ENCODE measurements at places on chromosomes 11 and 22.

GRCh38 chr22:38871360-38872171 is 450 bp downstream of the CBX6 start:
- DNase-seq: peak; percentile 26

GRCh38 chr11:132422722-132423121 is 1052.3 kb downstream of the NTM start:
- no peak for DNase-seq

- no peak for DNase-seq
Observed at GRCh38 chr22:45210577-45210976, 30.1 kb downstream of the KIAA0930 start.

DNA sequence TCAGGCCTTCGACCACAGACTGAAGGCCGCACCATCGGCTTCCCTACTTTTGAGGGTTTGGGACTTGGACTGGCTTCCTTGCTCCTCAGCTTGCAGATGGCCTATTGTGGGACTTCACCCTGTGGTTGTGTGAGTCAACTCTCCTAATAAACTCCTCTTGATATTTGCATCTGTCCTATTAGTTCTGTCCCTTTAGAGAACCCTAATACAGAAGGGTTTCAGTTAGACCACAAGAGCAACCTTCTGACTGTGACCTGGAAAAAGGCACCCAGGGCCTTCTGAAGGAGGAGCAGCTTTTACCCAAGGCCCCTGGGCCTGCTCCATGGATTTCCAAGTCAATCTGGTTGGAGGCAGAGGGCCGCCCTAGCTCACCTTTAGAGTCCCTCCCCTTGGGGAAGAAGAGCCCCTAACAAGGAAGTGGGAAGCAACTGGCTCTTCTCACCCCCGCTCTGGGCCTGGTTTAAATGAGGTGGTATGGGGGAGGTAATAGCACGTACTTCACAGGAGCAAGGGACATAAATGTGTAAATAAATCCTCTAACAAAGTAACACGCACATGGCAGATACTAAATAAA is 11.2 kb upstream of the CHST1 start:
- DNase-seq: no peak

GRCh38 chr22:28332410-28332809 is 347.2 kb downstream of the TTC28 start:
- no peak for DNase-seq

DNA sequence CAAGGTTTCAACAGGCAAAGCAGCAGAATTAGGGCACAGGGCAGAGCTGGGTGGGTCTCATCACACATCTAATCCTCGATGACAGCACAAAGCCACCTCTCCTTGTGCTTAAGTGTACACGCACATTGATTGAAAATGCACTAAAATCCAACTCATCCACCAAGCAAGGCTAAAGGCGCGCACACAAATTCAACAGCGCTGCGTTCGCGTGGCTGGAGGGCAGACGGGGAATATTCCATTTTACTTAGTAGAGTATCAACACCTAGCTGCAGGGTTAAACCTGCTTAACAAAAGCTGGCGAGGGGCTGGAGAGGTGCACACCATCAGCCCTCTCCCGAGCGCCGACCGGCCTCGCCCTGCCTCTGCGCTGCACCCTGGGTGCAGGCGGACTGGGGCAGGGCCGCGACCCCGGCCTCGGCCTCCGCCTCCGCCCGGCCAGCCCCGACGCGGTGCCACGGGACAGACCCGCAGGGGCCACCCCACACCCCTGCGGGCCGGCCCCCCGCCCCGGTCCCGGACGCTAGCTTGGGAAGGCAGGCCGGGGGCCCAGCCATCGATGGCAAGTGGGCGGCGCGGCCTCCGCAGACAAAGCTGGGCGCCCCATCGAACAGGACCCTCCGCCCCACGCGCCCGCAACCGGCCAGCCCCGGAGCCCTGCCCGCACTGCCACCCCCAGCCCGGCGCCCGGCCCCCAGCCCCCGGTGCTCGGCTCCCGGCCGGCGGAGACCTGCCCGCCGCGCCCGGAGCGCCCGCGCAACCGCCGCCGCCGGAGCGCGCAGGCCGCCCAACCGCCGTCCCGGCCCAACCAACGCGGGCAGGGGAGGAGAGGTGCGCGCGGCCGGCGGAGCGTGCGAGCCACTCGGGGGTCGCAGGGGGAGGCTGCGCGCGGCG is 929 bp downstream of the PRDM10 start:
- DNase-seq: peak; percentile 67

- DNase-seq: no peak
Observed at GRCh38 chr11:19992162-19992561, 168.1 kb downstream of the DBX1 start.

DNA sequence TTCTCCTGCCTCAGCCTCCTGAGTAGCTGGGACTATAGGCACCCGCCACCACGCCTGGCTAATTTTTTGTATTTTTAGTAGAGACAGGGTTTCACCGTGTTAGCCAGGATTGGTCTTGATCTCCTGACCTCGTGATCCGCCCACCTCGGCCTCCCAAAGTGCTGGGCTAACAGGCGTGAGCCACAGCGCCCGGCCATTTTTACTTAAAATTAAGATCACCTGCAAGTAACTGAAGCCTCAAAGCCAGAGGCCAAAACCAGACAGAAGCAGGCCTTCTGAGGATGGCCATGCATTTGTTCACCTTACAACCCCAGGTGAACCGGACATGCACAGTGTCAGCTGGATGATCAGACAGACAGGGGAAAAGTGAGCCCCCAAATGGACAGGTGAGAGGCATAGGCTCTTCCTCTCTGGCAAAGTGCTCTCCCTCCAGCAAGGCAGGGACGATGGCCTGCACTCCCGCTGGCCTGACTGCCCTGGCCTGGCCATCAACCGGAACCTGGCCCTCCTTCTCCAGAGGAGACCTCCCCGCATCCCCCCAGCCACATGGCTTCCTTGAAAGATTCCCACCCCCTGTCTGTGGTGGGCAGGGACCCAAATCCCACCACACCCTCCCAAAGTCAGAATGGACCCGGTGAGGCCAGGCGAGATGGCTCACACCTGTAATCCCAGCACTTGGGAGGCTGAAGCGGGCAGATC is 25.9 kb downstream of the APOBEC3H start:
- no peak for DNase-seq

GRCh38 chr11:125141686-125142535 is 22.6 kb upstream of the PKNOX2 start:
- peak; percentile 56 for DNase-seq

- DNase-seq: no peak
Observed at GRCh38 chr11:16744128-16744725, 5.8 kb downstream of the C11orf58 start.

- peak; percentile 46 for DNase-seq
Observed at GRCh38 chr11:116215471-116216113, 557.2 kb downstream of the BUD13 start.

DNA sequence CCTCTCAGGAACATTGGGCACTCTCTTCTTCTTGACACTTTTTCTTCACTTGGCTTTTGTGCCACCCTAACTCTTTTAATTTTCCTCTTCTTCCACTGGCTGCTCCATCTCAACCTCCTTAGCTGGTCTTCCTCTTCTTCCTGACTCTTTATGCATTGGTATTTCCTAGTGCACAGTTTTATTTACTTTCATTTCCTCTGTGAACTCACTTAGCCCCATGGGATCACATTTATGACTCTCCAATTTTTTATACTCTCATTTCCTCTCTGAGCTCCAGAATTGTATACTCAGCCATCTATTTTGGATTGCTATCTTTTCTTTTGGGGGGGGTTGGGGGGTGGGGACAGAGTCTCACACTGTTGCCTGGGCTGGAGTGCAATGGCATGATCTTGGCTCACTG is 38.5 kb upstream of the LARGE1 start:
- no peak for DNase-seq

DNA sequence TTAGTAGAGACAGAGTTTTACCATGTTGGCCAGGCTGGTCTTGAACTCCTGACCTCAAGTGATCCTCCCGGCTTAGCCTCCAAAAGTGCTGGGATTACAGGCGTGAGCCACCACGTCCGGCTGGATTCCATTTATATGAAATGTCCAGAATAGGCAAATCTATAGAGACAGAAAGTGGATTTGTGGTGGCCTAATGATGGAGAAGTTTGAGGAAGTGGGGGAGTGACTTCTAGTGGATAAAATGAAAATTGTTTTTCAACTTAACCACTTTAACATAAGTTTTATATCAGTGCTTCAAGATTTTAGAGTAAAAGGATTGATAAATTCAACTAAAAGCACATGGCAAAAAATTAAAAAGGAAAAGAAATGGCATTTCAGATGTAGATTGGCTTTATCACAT is 66.2 kb downstream of the HIPK3 start:
- no peak for DNase-seq

GRCh38 chr22:35685731-35686130 is 31.9 kb upstream of the APOL5 start:
- DNase-seq: no peak

GRCh38 chr22:21958360-21959273 is 6.0 kb upstream of the PPM1F start:
- DNase-seq: no peak

- no peak for DNase-seq
Observed at GRCh38 chr11:110890995-110891394, 178.8 kb upstream of the ARHGAP20 start.

GRCh38 chr11:123640677-123641494 is 13.5 kb downstream of the SCN3B start:
- peak; percentile 69 for DNase-seq

DNA sequence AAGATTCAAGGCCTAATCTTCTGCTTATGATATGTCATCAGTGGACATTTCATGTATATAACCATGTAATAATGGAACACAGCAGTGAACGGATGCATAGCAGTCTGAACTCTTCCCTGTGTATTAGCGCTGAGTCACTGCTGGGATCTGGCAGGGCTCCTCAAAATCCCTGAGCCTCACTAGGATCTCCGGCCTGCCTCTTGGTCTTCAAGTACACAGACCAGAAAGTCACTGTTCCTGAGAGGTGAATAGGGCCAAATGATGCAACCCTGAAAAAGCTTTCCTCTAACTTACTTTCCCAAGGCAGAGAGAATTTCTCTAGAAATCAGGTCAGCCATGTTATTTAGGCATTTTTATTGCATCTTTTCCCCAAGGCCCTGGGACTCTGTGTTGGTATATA is 35.0 kb downstream of the POU2AF1 start:
- DNase-seq: no peak

- DNase-seq: peak; percentile 67
Observed at GRCh38 chr22:30246814-30247376, 336 bp upstream of the LIF start.

- DNase-seq: no peak
Observed at GRCh38 chr11:26719998-26720397, 1.9 kb downstream of the SLC5A12 start.

DNA sequence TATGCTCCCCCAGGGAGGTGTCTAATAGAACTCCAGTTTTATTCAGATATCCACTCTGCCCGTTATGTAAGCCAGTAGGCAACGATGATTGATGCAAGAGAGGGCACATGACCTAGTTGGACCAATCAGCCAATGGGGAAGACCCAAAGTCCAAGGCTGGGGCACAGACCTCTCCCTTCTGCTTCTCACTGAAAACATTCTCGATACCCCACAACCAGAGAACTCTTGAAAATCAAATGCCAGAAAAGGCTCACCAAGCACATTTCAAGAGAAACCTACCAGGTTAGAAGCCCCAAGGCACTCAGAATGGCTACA is 7.4 kb downstream of the HIRA start:
- no peak for DNase-seq

GRCh38 chr22:47567126-47568090 is 805.0 kb downstream of the TBC1D22A start:
- DNase-seq: no peak

- DNase-seq: no peak
Observed at GRCh38 chr11:120696597-120697218, 185.2 kb downstream of the GRIK4 start.

DNA sequence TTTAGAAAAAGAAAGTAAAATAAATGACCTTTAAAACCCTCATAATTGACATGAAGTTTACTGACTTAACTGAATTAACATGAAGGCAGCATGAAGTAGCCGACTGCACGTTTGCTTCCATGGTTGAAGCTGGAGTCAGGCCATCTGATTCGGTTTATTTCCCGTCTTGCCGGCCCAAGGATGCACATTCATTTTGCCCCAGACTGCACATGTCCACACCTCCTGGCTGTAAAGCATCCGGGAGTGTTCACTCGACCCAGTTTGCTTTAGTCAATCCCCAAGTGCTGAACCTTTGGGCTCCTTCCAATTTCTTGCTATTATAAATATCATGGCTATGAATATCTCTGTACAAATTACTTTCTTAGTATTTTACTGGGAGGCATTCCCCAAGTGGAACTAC is 17.7 kb upstream of the TUB start:
- no peak for DNase-seq

- no peak for DNase-seq
Observed at GRCh38 chr11:13343067-13343466, 65.5 kb downstream of the BMAL1 start.

DNA sequence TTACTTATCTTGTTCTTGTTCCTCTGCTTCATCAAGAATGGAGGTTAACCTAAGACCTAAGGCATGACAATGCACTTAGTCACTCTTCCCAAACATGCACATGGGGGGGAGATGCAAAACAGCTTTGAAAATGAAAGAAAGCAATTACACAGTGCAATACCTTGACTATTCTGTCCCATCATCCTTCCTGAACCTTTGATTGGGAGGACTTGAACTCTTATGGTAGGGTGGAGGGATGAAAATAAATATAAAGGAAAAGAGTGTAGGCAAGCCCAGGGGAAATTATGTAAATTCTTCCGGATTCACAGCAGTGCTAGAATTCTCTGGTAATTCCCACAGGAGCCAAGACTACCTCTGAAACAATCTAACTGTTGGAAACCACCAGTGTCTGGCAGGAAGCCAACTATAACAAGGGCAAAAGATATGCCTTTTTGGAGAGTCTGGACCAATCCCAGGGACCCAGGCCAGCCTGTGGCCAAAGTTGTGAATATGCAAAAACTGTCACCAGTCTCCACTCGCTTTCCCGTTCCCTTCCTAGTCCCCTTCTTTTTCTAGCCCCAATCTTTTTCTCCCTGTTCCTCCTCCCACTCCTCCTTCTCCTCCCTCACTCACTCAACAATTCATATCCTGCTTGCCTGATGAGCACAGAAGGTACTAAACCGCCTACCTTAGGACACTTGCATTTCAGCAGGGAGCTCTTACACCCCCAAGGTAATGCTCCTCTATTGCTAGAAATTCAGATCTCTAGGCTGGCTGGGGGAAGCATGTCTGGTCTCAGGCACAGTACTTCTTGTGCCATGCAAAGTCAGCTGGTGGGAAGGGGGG is 2.5 kb upstream of the RCN1 start:
- DNase-seq: no peak

- DNase-seq: no peak
Observed at GRCh38 chr11:112655371-112655770, 305.8 kb upstream of the NCAM1 start.

GRCh38 chr11:35618497-35619115 is 346 bp downstream of the FJX1 start:
- peak; percentile 67 for DNase-seq
